ENCODE measurements at places on chromosomes 16 and 17.

- DNase-seq = peak; percentile 74
Observed at GRCh38 chr16:48611329-48612137, 1.6 kb upstream of the N4BP1 start.

- DNase-seq = no peak
Observed at GRCh38 chr17:67150826-67151225, 94.2 kb downstream of the HELZ start.

DNA sequence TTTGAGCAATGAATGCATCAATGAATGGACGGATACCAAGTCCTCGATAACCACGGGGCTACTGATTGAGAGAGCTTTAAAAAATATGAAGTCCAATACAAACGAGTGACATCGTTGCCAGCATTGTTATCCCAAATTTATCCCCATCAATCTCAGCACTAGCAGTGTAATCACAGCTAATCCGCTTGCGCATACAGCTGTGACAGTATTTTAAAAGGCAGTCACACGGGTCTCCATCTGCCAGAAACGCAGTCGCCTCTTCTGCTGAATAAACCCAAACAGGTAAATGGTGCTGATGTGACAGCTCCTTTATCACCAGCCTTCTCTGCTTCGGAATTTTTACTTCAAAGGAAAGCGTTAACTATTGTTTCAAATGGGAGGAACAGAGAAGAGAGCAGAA lies 311.1 kb downstream of the XYLT1 start:
- DNase-seq = no peak

DNA sequence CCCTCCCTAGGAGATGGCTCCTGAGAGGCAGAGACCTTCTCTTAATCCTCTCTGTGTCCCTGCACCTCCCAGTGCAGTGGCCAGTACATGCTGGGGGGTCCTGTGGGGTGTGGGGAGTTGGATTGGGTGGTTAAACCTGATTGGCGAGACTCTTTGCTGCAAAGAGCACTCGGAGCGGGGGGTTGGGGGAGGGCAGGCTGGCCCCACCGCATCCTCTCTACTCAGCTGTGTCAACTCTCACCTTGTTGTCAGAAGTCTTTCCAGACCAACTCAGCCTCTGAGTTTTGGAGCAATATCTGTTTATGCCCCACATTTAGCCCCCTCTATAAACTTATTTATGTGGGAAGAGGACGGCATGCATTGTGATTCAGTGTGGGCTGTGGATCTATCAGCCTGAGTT lies 40.0 kb downstream of the SMARCE1 start:
- DNase-seq = no peak

DNA sequence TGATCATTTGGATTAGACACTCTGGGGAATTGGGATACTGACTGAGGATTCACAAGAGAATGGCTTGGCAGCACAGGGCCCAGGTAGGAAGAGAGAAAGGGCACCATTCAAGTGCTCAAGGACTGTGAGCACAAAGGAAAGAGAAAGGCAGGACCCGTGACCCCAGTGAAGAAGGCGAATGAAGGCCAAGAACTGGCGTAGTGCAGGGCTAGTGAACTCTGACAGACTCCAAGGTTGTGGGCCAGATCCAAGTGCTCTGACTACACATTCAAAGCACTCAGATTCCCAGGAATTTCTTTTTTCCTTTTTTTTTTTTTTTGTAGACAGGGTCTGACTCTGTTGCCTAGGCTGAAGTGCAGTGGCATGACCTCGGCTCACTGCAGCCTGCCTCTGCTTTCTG lies 5.0 kb downstream of the GTF3C1 start:
- no peak for DNase-seq

GRCh38 chr17:17098551-17099179 lies 56.4 kb downstream of the MPRIP start:
- DNase-seq = no peak

DNA sequence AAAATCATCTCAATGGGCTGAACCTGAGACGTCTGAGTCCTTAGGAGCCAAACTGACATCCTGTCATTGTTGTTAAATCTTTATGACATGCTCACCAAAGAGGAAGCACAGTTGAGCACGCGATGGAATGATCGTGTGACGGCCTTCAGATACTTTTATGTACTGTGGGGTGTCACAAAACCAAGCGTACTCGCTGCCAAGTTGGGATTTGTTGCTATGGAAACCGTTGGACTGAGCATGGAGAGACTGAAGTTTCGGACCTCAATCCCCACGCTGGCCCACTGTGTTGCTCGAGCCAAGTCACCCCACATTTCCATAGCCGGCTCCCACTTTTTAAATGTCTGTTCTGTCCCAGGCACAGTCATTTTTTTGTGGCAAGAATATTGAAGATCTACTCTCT lies 222.8 kb upstream of the SDK2 start:
- DNase-seq = no peak

- DNase-seq = no peak
Observed at GRCh38 chr17:58291246-58291645, 10.5 kb upstream of the MPO start.

- peak; percentile 83 for DNase-seq
Observed at GRCh38 chr16:66483689-66484452, 56.8 kb downstream of the BEAN1 start.
